ENCODE measurements at places on chromosomes 7 and 10.
A peak's percentile ranks its signal among the peaks of the same experiment; 100 is the strongest.

DNA sequence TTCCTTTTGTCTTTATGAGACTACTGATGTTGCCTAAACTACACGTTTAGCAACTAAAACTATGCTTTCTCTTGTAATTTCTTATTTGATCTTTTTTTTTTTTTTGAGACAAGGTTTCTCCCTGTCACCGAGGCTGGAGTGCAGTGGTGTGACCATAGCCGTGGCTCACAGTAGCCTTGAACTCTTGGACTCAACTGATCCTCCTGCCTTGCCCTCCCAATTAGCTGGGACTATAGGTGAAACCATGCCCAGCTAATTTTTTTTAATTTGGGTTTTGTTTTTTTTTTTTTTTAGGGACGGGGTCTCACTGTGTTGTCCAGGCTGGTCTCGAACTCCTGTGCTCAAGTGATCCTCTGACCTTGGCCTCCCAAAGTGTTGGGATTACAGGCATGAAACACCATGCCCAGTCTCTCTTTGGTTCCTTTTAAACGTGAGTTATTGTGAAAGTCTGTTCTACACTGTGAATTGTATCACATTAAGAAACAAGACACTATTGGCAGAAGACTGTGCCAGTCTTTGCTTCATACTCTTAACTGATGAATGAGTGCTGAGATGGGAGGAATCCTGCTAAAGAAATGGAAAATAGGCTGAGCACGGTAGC, 6.4 kb downstream of the TMEM248 start:
- no peak for DNase-seq

GRCh38 chr7:75719626-75720025, 19.1 kb downstream of the HIP1 start:
- DNase-seq, result no peak

GRCh38 chr7:12557282-12557681, 13.2 kb upstream of the SCIN start:
- DNase-seq, result no peak

DNA sequence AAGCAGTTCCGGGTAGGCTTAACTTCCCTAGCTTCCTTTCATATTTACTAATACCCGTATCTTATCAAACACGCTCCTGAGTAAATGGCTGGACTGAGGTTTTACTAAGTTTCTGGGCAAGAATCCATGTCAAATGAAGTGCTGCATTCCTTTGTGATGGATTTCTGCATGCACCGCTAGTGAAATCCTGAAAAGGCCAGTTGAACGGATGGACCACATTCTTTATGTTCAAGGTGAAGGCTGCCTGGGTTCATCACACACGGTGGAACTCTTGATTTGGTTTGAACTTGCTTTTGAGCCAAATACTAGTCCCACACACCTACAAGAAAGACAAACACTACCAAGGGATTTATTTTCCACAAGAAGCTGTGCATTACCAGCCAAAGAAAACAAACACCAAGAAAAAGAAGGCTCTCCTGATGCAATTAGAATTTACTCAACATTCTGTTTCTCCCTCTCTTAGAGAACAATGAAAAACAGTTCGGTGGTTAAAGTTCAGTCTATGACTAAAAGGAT, 255.0 kb upstream of the SEMA3C start:
- DNase-seq, result no peak

GRCh38 chr10:77548157-77548556, 89.5 kb downstream of the KCNMA1 start:
- DNase-seq, result no peak

GRCh38 chr10:27158421-27158820, 3.3 kb downstream of the MASTL start:
- DNase-seq, result no peak

DNA sequence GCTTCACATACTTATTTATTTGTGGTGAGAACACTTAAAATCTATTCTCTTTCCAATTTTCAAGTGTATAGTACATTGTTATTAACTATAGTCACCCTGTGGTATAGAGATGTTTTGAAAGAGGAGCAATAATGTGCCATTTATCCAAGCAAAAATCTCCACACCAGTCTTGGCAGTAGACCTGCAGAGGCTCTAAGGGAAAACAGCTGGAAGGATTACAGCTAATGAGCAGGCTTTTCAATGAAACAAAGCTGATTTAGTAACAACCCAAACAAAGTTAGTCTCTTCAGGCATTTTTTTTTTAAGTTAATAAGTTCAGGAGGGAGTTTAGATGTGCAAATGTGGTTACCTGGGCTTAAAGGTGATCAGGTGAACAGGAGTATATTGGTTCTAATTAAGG, 101.9 kb downstream of the EVX1 start:
- DNase-seq, result no peak

DNA sequence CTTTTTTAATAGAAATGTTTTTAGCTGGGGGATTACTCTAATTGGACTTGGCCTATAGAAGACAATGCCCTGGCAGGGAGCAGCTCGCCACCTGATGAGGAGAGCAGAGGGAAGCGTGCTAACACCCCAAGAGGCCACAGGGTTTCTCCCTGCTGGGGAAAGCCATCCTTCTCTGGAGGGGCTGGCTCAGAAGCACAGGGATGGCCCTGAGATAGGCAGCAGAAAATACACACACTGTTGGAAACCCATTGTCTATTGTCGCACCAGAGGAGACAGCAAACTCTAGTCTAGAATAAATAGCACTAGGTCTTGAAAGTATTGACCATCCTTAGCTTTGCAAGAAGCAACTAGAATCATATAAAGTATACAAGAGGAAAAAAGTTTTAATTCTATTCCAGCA, 5.4 kb downstream of the COBL start:
- DNase-seq, result peak; percentile 87

DNA sequence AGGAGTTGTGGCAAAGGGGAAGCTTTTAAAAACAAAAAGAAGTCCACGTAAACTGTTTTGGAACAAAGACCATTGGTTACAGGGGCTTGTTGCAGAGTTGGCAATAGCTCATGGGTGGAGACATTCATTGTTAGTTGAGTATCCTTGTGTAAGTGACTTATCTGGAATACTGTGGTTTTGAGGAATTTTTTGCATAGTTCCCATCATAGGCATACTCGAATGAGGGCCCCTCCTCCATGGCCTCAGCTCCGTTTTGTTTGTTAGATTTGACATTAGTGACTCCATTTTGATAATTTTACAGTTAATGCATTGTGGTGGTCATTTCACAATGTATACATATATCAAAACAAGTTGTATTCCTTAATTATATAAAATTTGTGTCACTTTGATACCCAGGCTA, 12.8 kb upstream of the SMKR1 start:
- DNase-seq, result no peak

- DNase-seq, result no peak
These were observed 40.4 kb downstream of the INSIG1 start for GRCh38 chr7:155337946-155338631.

GRCh38 chr10:73812657-73813056, 1.3 kb upstream of the NDST2 start:
- no peak for DNase-seq

DNA sequence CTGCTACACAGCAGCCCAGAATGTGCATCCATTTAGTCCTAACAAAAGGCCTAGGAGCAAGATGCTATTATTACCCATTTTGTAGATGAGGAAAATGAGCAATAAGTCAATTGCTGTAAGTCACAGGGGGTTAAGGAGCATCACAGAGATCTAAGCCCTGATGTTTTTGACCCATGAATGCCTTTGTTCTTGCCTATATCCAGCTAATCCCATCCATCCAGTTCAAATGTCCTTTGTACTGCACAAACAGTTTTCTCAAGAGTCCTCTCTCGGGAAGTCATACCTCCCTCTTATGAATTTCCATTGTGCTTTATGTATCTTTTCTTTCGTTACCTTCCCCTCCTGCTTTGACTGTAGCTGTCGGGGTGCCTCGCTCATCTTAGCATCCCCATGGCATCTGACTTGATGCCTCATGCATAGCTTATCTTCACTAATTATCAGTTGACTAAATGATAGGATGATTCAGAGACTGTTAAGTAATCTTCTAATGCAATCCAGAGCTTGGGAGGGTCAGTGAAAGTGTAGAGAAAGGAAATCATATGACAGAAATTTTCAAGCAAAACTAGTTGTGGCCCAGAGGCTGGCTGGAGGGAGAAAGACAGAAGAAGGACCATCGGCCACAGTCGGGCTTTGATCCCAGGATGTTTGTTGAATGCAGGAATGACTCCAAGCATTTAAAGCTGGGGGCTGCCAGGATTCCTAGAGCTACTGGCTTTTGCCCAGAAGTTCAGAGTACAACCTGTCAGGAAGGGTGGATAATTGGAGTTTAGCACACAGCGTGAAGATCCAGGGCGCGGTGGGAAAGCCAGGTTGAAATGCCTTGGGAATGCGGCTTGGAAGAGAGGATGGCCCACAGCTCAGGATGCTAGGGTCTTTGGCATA, 23.5 kb downstream of the BLVRA start:
- no peak for DNase-seq

DNA sequence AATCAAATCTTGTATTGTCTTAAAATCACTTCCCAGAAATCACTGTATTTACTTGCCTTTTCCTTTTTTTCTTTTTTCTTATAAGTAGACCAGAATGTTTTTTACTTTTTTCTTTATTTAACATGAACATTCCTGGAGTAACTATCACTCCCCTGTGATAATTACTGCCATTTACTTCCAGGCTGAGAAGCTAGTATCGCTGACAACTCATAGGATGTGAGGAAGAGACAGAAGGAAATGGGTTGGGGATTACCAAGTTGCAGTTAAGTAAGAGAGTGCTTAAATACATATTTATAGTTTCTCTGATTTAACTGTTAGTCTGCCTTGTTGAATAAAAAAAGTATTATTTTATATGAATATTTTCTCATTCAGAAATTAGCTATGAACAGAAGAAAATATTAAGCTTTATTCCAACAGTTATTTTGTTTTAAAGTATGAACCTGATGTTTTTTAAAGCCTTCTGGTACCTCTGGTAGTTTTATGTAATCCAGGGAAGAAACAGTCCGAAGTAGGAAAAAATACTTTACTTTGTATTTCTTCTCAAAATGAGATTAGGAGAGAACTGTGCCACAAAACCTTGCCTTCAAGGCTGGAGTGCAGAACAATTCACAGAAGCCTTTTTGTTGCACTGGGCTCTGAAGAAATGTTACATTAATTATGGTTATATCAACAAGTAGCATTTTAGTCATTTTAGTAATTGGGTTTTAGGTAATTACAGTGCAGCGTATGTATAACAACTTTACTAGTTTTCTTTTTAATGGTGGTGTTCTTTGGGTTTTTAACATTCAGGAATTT, 72.8 kb downstream of the SHOC2 start:
- DNase-seq, result peak; percentile 24

DNA sequence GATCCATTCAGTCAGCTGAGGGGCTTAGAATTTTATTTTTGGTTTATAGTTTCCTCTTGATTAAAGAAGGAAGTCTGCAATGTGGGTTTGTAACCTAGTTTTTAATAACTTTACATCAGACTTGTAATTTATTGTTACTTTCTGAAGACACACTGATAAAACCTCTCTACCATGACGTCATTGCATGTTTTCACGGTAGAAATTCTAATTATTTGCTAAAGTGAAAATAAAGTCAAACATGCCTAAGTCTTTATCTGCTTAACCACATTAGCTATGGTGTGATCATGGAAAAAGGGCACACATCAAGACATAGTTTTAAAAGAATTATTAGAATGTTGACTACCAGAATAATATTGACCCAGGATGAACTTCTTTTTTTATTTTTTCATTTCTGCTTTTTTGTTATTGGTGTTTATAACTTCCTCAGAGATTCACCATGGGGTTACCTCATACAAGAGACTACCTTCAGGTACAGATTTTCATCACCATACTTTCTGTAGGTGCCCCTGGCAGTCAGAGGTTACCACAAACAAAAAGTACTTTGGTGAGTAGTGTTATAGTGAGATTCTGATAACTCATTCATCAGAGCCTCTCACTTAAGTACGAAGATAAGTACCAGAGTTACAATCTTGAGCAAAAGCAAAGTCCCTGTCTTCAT, 7.0 kb upstream of the PANK1 start:
- no peak for DNase-seq

DNA sequence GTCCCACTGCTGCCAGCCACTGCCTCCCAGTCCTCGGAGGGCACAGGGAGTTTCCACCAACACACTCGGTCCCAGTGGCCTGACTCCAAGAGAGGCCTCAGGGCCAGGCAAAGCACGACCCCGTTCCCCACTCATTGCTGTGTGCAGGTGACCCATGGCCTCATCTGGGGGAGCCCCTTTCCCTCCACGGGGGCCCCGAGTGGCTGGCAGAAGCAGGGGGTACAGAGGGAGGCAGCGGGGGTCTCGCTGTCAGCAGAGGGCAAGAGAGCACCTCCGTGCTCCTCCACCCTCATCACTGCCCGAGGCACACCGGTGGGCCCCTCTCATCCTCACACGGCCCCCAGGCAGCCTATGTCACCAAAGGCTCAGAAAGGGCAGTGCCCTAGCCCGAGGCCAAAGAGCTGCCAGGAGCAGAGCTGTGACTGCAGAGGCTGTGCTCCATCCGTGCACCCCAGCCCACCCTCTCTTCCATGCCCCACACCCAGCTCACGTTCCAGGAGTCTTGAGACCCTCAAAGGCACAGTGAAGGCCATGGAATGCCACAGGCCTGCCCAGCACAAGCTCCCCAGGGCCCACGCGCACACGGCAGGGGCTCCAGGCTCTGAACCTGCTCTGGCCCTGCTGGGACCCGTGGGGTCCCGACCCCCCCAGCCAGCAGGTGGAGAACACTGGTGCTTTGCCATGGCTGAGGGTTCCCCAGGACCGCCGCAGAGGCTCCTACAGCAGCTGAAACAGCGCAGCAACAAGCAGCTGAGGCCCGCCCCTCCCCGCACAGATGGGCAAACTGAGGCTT, 25.9 kb downstream of the MICALL2 start:
- DNase-seq, result no peak

DNA sequence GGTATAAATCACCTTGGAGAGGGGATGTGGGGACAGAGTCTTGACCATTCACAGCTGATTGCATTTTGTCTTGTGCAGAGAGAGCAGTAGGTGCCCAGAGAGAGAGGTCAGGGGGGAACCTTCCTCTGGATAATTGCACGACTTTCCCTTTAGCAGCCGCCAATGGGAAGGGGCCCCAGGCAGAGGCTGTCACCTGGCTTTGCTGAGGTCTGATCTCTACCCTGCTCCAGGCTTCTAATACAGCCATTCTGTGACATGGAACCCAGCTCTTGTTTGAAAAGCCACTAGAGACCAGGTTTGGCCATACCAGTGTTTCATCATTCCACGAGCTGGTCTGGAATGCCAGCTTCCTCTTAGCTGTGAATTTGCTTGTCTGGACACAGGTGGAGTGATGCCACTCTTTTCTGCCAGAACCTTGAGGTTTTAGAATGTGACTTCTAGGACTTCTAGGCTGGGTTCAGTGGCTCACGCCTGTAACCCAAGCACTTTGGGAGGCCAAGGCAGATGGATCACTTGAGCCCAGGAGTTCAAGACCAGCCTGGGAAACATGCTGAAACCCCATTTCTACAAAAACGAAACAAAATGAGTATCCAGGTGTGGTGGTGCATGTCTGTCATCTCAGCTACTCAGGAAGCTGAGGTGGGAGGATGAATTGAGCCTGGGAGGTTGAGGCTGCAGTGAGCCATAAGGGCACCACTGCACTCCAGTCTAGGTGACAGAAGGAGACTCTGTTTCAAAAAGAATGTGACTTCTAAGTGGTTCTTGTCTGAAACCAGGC, 159.9 kb downstream of the CAMK1D start:
- DNase-seq, result no peak

- no peak for DNase-seq
These were observed 54.8 kb upstream of the RAB11FIP2 start for GRCh38 chr10:118101501-118101900.

GRCh38 chr7:43332193-43332796, 219.8 kb downstream of the HECW1 start:
- DNase-seq, result no peak

- DNase-seq, result no peak
These were observed 106.0 kb downstream of the CYTH3 start for GRCh38 chr7:6166443-6166891.

GRCh38 chr10:8962249-8962648, 907.8 kb downstream of the GATA3 start:
- DNase-seq, result no peak

Data from globus pallidus (tissue), 1 donor.